ENCODE measurements at places on chromosomes 4 and X.

DNA sequence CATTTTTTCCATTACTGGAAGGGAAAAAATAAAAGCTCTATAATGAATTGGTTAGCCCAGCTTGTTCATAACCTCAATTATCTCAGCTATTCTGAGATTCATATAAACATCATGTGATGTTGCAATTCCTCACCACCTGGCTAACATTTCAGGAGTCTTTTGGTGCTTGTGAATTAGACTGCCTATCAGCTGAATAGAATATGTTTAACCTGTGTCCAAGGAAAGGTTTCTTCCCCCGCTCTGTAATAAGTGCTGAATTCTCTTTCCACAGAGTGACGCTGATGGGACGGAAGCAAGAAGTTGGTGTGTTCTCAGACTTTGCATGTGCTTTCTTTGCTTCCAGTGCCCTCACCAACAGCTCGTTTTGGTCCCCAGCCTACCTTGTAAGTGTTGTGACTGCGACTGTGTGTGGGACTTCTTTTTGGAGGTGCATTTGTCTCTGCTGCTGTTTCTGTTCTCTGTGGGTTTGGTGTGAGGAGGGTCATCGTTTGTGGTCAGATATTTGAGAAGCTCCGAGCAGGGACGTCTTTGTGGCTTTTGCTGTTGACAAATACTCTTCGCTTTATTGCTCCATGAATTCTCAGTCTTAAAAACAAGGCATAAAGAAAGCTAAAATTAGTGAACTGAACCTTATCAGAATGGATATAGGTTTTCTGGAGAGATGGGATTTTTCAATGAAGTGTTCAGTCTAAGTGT, 61.7 kb downstream of the PPARGC1A start:
- DNase-seq: no peak

GRCh38 chr4:40613456-40613855, 16.2 kb downstream of the RBM47 start:
- DNase-seq: no peak

DNA sequence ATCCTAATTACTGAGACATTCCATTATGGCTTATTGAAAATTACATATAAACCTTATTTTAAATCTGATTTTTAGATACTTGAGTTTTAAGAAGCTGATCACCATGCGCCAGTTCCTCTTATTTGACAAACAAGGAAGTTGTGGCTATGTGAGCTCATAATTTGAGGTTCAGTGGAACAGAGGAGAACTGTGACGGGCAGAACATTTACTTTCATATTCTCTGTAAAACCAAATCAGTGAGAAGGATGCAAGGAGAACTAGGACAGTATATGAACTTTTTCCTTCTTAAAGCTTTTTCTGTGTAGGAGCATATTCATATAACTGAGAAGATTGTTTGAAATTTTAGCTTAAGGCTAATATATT, 25.3 kb downstream of the STIM2 start:
- no peak for DNase-seq

- no peak for DNase-seq
These were observed 513.7 kb downstream of the TLL1 start for GRCh38 chr4:166386491-166387360.

DNA sequence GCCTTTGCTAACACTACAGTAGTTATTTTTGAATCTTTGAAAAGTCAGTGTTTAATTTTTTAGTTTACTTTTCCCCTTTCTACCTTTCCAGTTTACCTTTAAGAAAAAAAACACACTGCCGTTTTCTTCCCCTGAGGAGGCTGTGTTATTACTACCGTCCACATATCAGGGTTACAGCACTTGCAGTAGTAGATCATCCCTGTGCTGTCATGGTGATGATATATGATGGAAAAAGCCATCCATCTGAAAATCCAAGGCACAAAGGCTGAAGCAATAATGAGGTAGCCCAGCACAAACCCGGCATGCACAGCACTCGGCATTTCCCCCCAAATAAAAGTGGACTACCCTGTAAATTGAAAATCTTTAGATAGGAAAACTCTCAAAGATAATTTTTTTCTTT, 258.7 kb downstream of the CXXC4 start:
- DNase-seq: no peak

Data from ACHN (cell line).